NCI-H510A (cell line): ENCODE measurements at places on chromosomes 1 and 21.
A peak's percentile ranks its signal among the peaks of the same experiment; 100 is the strongest.

GRCh38 chr1:227396539-227397353 lies 78.5 kb upstream of the CDC42BPA start:
- no peak for DNase-seq

- no peak for DNase-seq
Measured at GRCh38 chr1:169680377-169681019, 30.9 kb downstream of the SELL start.

DNA sequence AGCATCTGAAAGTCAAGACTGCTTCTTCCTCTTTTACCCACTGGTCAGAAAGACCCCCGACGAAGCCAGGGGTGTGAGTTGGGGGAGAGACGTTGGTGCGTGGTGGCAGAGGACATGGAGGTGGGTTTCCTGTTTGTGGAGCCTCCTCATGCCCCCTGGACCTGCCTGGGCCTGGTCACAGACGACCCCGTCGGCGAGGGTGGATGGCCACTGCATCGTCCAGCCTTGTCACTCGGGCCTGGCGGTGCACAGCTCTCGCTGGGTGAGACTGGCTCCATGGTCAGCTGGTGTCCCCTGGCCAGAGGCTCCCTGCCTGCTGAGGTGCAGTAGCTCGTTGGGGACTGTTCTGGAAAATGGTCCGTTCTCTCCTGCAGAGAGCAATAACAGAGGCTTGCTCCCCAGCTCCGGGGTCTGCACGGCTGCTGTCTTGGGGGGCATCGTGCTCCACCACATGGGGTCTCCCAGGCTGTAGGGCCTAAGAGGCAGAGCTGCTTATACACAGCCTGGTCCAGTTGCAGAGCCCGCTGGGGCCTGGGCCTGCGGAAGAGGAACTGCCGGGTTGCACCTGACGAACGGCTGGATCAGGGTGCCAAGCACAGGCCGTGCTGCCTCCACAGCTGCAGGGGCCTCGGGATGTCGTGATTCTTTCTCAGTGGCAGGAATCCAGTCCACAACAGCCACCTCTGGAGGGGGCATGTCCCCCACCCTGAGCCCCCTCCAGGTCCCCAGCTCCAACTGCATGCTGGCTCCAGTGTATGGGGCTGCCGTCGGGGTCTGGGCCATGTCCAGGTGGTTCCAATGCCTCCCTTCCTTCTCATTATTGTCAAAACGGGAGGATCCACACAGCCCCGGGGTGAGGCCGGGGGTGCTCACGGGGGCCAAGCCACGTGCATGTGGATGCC lies 18.0 kb upstream of the ACTRT2 start:
- DNase-seq: no peak

DNA sequence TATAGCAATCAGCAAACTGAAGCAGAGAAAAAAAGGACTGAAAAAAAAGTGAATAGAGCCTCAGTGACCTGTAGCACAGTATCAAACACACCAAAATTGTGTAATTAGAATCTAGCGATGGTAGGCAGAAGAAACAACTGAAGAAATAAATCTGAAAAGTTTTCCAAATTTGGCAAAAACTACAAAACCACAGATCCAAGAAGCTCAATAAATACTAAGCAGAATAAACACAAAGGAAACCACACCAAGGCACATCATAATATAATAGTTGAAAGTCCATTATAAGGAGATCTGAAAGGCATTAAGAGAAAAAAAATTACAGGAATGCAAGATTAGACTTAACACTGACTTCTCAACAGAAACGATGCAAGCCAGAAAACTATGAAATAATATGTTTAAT lies 7.1 kb upstream of the IL12RB2 start:
- no peak for DNase-seq

- DNase-seq: no peak
Measured at GRCh38 chr21:31278511-31279130, 65.4 kb downstream of the TIAM1 start.

- peak; percentile 67 for DNase-seq
Measured at GRCh38 chr1:1058921-1059493, 15.1 kb downstream of the RNF223 start.

DNA sequence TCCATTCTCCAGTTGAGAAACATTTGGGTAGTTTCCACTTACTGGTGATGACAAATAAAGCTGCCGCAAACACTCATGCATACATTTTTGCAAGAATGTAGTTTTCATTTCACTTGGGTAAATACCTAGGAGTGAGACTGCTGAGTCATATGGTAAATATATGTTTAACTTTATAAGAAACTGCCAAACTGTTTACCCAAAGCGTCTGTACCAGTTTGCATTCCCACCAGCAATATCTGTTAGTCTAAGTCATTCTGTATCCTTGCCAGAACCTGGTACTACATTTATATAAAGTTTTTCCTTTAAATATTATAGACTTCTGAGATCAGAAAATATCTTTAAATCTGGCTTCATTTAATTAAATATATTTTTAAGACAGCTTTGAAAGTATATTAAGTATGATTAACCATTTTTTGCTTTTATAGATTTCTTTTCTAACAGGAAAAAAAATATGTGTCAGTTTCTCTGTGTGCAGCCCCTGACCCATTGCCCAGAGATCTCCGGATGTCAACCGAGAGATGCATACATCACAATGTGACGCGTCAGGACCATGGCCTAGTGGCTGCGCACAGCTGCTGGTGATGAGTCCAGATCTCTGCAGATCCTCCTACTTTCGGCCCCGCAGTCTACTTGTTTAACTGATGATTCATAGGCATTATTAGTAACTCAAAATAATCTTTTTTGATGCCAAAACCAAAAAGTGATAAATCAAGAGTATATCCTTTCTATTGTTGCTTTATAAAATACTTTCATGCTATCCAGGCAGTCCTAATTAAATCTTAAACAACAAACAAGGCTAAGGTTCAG lies 227.1 kb upstream of the MAP1LC3C start:
- no peak for DNase-seq

- no peak for DNase-seq
Measured at GRCh38 chr1:26719205-26719604, 23.4 kb downstream of the ARID1A start.

DNA sequence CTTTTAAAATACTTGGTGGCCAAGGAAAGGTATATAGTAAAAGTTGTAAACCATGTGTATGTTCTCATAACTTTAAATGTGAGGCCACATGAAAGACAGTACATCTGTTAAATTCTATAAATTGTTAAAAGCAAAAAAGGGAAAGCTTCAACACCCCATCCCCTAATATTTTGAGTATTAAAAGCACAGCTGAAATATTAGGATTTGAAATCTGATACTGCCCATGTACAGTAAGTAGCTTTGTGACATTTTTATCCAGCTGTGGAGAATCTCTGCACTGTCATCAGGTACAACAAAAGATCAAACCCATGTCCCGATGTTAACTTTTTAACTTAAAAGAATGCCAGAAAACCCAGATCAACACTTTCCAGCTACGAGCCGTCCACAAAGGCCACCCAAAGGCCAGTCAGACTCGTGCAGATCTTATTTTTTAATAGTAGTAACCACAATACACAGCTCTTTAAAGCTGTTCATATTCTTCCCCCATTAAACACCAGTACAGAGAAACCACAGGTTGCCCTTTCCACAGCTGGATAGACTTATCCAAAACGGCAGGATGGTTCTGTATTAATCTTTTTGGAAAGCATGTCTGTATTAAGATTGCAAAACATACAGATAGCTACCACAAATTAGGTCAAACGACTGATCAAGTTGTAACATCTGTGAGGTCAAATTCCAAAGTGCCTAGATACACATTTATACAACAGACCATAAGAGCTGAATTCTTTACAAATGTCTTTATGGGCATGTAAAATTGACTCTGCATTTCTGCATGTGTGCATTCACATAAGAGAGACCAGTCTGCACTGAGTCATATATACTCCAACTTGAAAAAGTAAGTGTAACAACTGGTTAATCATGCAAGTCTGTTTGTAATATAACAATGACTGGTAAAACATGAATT lies 5.2 kb downstream of the IRF2BP2 start:
- no peak for DNase-seq

DNA sequence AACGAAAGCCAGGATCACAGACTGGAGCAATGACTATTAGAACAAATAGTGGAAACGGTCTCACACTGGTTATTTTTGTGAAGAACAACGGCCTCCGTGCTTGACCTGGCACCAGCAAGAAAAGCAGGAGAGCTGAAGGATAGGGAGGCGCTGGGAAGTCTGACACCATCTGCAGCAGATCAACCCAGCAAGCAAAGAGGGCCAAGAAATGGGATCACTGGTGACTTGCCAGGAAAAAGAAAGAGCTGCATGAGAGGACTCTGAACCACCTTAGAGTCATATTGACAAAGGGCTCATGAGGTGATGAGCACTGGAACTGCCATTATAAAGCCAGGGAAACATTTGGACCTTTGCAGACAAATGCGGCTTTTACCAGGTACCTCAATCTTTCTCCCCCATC lies 25.0 kb downstream of the MTOR start:
- no peak for DNase-seq

DNA sequence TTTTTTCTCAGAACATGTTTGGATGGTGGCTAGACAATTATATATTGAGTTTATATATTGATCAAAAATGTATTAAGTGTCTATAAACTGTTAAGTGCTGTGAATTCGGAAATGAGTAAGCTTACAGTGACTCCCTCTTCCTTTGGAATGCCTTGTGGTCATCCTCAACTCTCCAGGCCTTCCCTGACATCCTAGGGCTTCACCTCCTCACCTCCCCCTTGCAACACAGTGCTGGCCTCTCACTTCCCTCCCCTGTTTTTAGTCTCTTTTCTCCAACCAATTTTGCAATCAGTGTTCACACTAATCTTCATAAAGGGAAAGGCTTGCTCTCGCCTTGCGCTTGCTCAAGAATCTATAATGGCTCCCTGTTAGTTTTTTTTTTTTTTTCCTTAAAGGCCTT lies 95.1 kb upstream of the C1orf21 start:
- DNase-seq: no peak

DNA sequence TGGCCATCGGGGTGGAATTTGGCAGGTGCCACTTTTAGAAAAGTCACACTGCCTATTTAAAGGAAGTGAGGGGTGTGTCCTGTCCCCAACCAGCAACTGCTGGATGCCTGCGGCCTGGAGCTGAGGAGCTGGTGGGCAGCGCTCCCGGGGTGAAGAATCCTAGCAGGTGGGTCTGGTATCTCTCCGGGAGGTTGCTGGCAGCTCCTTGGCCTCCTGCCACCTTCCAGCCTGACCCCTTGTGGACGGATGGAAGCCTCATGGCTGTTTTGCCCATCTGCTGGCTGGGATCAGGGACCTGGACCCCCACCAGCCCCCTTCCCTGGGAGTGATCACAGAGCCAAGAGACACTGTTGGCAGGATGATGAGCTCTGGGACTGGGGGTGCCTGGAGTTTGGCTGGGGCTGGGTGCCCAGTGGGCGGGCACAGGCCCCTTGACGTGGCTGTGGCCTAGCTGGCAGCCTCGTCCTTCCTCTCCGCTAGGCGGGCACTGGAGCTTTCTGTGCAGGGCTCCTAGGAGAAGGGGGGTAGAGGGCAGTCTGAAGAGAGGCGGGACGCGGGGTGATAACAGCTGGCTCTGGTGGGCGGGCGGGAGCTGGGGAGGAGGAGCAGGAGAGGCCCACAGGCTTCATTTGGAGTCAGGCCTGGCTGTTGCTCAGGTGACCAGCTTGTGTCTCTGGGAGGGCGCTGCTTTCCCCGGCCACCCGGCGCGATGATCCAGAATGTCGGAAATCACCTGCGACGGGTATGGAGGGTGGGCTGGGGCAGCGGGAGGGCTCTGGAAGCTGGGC lies at the start of gene ACOT11:
ACOT11 (plus strand) TSS at position 628 of the 788 bp plus-strand sequence; CDS start at position 710, 82 bp downstream.
- peak; percentile 93 for DNase-seq

DNA sequence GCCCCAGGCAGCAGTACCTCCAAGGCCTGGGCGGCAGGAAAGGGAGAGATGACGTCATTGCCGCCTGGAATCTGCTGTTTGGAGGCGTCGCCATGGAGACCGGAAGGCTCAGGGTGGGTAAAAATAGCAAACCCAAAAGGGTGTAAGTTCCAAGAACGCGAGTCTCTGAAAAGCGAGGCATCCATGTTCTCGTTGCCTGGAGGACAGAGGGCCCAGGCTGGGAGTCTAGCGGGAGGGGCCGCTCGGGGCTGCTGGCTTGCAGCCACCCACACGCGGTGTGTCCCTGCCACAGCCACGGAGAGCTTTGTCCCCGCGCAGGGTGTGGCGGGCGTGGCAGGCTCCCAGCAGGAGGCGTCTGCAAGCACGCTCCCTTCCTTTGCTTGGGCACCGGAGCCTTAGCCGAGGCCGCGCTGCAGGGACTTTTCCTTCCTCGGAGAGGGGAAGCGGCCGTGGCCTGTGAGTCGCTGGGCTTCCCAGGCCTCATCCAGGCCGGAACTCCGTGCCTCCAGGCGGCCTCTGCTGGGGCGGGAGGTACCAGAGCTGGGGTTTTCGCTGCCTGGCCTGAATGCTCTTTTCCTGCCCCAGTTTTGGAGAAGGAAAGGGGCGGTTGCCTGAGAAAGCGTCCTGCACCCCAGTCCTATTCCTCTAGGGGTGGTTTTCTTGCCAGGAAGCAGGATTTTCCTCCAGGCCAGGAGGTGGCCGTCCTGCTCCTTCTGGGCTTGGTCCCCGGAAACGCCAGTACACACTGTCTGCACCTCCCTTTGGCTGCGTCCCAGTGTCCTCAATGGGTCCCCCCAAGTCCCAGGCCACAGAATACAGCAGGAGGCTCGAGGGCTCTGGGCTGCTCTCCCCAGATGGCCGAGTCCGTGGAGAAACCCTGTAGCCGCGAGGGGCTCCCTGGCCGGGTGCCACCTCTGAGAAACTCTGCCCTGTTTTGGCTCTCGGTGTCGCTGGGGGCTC lies 15.3 kb upstream of the SKI start:
- no peak for DNase-seq

- no peak for DNase-seq
Measured at GRCh38 chr1:166113031-166113430, 53.8 kb downstream of the FAM78B start.

GRCh38 chr1:187078916-187079315 lies 250.2 kb downstream of the PLA2G4A start:
- DNase-seq: no peak

GRCh38 chr1:910881-911721 lies 12.6 kb upstream of the SAMD11 start:
- peak; percentile 60 for DNase-seq

- DNase-seq: no peak
Measured at GRCh38 chr1:27045973-27046558, 33.4 kb upstream of the TENT5B start.

- no peak for DNase-seq
Measured at GRCh38 chr1:230641900-230642262, 400 bp upstream of the COG2 start.

- DNase-seq: no peak
Measured at GRCh38 chr1:43455213-43455889, 1.6 kb upstream of the HYI start.
